ENCODE measurements at places on chromosomes 2 and 18. TPM values are rescaled to one million over a fixed set of nuclear protein-coding genes. Genes with fewer than 3 reads are reported as not detected.

The NEU2 gene
- total RNA-seq = not detected

DNA sequence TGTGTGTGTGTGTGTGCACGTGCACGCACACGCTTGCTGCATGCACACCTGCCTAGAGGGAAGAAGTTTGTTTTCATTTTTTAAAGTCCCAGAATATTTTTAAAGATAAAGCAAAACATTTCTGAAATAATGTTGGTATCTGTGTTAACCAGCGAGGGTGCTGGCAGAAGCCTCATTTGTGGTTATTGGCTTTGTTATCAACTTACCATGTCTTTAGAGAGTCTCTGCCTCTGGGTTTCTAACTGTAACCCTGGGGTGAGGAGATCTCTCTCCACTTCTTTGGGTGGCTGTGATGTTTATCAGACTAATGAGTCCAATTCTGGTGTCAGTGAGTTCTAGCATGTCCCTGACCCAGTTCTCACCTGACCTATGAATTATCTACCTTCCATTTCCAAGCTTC, 927.6 kb upstream of the FANCL start:
- no peak for DNase-seq

- no peak for DNase-seq
Observed at GRCh38 chr18:47944972-47945852, 14.8 kb upstream of the SMAD2 start.

The FTCDNL1 gene
- total RNA-seq = 2.0 TPM

The CRYGD gene
- total RNA-seq = not detected

- DNase-seq = no peak
Observed at GRCh38 chr18:70641156-70641775, 352.4 kb downstream of the SOCS6 start.

DNA sequence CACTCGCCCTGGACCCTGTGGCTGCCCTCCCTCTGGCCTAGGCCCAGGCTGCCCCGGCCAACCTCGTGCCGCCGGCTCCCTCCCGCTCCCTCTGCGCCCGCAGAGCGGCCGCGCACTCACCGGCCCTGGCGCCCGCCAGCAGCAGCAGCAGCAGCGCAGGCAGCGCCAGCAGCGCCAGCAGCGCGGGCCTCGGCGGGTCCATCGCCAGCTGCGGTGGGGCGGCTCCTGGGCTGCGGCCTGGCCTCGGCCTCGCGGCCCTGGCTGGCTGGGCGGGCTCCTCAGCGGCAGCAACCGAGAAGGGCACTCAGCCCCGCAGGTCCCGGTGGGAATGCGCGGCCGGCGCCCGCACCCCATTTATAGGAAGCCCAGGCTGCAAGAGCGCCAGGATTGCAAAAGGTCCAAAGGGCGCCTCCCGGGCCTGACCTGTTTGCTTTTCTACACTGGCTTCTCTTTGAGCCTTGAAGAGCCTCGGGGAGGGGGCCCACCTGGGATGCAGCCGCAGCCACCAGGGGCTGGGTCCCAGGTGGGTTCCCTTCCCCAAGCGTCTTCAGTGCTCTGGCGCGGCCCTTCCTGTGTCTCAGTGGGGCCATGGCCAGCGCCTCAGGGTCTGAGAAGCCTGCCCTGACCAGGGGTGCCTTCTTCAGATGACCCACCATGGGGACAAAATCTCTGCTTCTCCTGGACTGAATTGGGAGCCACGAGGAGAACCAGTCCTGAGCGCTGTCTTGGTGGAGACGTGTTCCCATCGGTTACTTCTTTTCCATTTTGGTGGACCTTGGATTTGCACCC, at the start of gene APOB:
TSS of gene APOB (minus strand) at position 330 of the 789 bp plus-strand sequence. CDS start at position 202, 128 bp downstream.
- peak; percentile 44 for DNase-seq

GRCh38 chr2:172348555-172349288, 78.7 kb upstream of the ITGA6 start:
- no peak for DNase-seq

- DNase-seq = no peak
Observed at GRCh38 chr2:100756704-100757103, 63.2 kb upstream of the NPAS2 start.

- DNase-seq = no peak
Observed at GRCh38 chr2:175874291-175874690, 127.8 kb downstream of the LNPK start.

- no peak for DNase-seq
Observed at GRCh38 chr2:238875471-238876231, 27.8 kb downstream of the TWIST2 start.

- no peak for DNase-seq
Observed at GRCh38 chr2:190451561-190452176, 43.5 kb downstream of the MFSD6 start.

- peak; percentile 75 for DNase-seq
Observed at GRCh38 chr2:66433945-66434678, 813 bp upstream of the MEIS1 start.

GRCh38 chr2:172153156-172153555, 50.5 kb upstream of the DLX2 start:
- no peak for DNase-seq

DNA sequence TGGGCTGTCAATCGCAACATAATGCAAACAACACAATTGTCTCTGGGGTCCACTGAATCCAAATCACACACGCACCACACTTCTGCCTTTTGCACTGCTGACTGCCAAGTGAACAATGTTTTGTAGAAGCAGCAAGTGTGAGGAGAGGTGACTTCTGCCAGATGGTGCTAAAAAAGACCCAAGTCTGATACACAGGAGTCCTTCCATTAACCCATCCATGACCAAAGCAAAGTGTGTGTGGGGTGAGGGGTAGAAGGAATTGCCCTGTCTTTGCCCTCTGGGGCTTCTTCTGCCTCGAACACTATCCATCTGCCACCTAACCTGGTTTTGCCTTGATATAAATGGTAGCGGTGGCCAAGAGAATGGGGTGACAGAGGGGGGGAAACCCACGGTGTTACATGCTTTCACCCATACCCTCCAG, 50.0 kb downstream of the C2orf42 start:
- no peak for DNase-seq
